ENCODE measurements at places on chromosomes 7 and 10. TPM values are rescaled to one million over a fixed set of nuclear protein-coding genes. Genes with fewer than 3 reads are reported as not detected.
A peak's percentile ranks its signal among the peaks of the same experiment; 100 is the strongest.

DNA sequence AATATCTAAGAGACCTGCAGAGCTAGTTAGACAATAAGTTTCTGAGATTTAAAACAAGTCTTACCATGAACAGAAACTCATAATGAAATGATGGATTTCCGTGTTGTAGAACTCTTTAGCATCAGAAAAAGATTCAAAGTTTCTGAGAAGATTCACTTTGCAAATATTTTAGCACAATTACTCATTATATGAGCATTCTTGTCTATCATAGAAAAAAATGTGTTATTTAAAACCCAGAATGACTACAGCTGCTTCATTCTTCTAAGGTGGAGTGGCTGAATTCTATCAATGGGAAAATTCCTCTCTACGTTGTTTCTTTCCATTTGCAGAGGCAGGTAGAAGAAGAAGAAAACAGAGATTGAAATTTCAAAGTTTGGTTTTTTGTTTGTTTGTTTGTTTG is 21.0 kb upstream of the RALA start:
- no peak for DNase-seq

- DNase-seq, result no peak
These were observed 50.0 kb downstream of the UNCX start for GRCh38 chr7:1282679-1283078.

GRCh38 chr7:620056-620455 is 100.4 kb upstream of the PDGFA start:
- DNase-seq, result no peak

DNA sequence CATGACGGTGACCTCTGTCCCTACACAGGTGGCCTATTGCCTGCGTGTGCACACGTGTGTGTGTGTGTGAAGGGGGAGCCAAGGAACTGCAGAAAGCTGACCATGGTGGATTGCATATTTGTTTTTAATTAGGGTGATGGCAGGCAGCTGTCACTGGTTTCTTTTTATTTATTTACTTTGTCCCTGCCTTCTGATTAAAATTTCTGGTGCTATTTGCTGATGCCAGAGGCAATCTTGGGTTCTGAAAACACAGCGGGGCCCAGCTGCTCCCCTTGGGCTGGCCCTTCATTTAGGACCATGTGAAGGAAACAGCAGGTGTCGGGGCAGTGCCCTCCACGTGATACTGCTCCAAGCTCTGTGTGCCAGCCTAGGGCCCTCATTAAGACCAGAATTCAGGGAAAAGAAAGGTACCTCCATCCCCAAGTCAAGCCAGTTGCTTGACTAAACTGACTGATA is 71.3 kb upstream of the PODXL start:
- no peak for DNase-seq

DNA sequence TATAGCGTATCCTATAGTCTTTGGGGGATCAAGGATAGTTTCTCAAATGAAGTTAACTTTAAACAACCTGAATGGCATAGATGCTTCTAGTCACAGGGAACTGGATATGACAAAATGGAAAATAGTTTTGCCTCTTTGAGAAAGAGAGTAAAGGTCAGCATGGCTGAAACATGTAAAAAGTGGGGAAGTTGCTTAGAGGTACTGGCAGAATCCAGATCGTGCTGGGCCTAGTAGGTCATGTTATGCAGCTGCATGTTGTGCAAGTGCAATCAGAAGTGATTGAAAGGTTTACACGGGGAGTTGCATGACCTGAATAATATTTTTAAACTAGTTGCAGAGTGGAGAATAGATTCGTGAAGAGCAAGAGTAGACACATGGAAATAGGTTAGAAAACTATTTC is 201.1 kb upstream of the HDAC9 start:
- no peak for DNase-seq

GRCh38 chr10:88992921-88993524 is 2.4 kb downstream of the FAS start:
- no peak for DNase-seq

GRCh38 chr7:39904077-39904486 is 46.0 kb upstream of the CDK13 start:
- DNase-seq, result no peak

GRCh38 chr7:135207406-135208101 is 3.8 kb downstream of the WDR91 start:
- no peak for DNase-seq

- no peak for DNase-seq
These were observed 6.4 kb downstream of the NOD1 start for GRCh38 chr7:30472081-30472783.

DNA sequence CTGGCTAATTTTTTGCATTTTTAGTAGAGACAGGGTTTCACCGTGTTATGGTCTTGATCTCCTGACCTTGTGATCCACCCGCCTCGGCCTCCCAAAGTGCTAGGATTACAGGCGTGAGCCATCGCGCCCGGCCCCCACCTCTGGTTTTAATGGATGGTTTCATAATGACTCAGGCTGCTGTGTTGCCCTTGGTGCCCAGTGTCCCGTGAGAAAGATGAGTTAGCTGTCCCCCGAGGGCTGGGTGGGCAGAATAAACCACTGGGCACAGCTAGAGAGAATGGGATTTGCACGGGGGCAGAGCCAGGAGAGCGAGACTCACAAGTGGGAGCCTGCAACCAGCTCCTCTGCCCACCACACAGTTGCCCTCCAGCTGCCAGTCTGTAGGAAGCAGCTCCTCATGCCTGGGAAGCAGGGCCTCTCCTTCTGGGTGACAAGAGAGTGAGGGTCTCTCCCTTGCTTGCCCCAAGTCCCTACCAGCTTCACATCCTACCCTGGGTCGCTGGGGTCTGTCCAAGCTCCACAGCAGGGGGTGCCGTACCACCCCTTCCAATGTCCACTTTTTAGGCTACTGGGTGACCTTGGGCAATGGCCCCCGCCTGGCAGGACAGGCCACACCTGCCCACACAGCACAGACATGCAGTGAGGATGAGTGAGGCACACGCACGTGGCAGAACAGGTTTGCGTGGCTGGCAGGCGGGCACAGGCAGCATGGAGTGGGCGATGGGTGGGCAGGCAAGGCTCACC is 16.1 kb upstream of the NDST2 start:
- no peak for DNase-seq

- peak; percentile 82 for DNase-seq
These were observed at the start of gene SLK for GRCh38 chr10:103966671-103967447. Gene SLK (plus strand): TSS chr10:103967140. CDS start chr10:103967746, 606 bp downstream.

The MBL2 gene
- total RNA-seq, result not detected

The SP8 gene
- not detected for total RNA-seq

The GPR37 gene
- total RNA-seq, result not detected

The CACNB2 gene
- total RNA-seq, result not detected

The HACD1 gene
- 2.2 TPM for total RNA-seq
